ENCODE measurements at places on chromosomes 4 and X. TPM values are rescaled to one million over a fixed set of nuclear protein-coding genes. Genes with fewer than 3 reads are reported as not detected.

PNMA6F gene
- not detected for total RNA-seq

PAGE2B gene
- total RNA-seq = not detected

BTK gene
- total RNA-seq = 0.17 TPM

RNF128 gene
- not detected for total RNA-seq

GC gene
- total RNA-seq = not detected

GABRG1 gene
- total RNA-seq = not detected
